Suppressor macrophage (primary cell): ENCODE measurements at places on chromosomes 12 and 14.
A peak's percentile ranks its signal among the peaks of the same experiment; 100 is the strongest.

DNA sequence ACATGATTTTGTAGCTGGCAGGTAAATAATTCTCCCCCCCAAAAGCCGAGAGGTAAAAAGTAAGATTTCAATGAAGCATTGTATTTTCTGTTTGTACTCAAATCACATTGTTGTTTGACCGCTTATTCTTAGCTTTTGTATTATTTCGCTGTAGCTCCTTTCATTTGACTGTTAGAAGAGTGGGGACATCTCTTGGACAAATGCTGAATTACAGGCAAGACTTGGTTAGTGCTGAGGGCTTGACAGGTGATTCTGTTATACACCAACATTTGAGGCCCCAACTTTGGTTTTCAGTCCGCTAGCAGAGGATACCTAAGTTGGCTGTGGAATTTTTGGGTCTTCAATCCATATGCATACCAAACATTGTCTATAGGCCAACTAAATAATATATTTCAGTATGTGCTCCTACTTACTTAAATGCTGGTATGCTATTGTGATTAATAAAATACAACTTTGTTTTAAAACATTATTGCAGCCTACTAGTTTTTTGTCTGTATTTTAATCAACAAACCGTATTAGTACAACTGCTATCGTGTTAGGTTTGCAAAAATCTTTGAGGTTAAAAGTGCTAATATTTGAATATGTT, 102.2 kb downstream of the ERC1 start:
- peak; percentile 54 for DNase-seq

GRCh38 chr12:46388427-46389021, 16.0 kb upstream of the SLC38A2 start:
- DNase-seq = no peak

GRCh38 chr12:111532751-111533150, 66.4 kb downstream of the ATXN2 start:
- DNase-seq = no peak

DNA sequence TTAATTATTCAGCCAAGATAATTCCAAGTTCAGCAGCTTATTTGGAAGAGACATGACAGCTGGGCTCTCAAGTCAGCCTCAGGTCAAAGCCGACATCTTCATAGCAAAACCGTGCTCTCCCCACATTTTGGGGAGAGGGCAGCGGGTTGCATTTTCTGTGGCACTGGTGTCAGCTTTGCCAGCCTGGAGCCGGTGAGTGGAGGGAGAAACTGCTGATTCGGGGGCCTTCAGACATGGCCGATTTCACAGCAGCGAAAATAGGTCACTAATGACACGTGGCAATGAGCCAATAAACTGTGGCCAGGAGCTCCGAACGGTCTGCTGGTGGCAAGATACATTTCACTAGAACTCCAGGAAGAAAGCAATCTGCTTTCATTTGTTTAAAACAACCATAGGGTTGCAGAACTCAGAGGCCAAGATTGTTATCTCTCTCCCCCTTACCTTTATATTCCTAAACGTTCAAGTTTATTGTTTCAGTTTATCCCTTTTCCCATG, 173.2 kb downstream of the CAND1 start:
- no peak for DNase-seq

DNA sequence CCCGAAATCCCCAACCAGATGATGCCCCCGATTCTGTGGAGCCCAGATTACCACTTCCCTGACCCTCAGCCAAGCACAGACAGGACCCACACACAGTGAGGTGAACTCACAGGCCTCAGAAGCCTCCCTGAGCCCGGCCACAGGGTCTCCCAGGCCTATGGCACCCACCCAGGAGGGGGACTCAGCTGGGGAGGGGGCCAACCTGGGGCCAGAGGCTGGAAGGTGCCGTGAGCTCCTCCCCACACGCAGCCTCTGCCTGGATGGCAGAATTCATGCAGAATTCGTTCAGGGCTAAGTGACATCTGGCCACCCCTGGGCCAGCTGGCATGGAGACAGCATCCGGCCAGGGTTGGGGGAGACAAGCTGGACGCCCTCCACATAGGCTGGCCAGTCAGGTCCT, 11.8 kb downstream of the TMEM179 start:
- no peak for DNase-seq

GRCh38 chr14:36905272-36905888, 243.7 kb downstream of the PAX9 start:
- no peak for DNase-seq

- no peak for DNase-seq
These were observed 37.3 kb downstream of the AKAP6 start for GRCh38 chr14:32366256-32366879.

DNA sequence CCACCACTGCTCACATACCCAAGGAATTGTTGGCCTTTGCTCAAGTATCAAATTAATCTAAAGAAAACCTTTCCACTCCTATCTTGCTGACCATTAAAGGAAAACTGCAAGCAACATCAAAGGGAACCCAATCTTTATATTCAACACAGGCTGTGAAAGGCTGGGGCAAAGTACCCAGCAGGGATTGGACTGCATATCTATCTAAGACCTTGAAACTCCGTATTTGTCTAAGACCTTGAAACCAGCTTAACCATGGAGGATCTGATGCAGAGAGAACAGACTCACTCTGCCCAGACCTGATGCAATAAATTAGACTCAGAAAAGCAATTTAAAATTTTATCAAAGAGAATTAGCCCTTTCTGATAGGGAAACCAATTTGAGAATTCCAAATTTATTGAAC, 102.2 kb downstream of the DIO2 start:
- DNase-seq = no peak

DNA sequence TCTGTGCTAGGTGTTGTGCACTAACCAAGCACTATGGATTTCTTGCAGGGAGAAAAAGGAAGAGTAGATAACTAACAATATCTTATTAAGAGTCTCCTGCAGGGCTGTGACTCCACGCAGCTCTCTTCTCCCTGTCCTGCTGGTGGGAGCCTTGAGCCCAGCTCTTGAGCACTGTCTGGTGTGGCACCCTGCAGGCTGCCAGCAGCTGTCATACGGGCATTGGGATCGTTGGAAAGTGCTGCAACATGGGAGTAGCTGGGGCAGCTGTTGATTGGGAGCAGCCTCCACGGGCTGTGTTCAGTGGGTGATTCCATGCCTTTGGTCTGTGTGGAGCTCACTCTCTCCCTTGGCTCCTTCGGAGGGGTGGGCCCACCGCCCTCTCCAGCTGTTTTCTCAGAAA, 125.3 kb downstream of the FBXL14 start:
- no peak for DNase-seq

DNA sequence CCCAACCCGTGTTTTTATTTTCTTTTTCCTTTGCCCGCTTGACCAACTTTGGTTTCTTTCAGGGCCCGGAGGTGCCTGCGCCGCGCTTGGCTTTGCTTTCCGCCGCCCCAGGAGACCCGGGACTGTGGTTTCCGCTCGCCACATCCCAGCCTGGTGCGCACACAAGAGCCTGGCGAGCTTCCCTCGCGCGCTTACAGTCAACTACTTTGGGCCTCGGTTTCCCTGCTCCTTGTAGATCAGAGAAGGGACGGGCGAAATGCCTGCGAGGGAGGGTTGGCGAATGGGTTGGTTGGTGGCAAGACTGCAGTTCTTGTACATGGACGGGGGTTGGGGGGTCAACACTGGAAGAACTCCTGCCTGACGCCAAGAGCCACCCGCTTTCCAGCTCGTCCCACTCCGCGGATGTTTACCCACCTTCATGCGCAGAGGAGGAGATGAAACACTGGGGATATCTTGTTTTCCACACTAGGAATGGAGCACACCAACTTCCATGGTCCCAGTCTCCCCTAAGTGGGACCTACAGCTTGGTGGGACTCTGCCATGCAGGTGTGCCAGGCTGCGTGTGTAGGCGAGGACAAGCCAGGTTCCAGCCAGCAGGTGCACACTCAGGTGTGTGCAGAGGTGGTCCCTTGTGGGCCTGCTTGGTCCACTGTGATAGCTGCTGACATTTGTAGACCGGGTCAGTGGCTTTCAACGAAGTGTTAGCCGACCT, 16.6 kb upstream of the TBX3 start:
- DNase-seq = no peak

DNA sequence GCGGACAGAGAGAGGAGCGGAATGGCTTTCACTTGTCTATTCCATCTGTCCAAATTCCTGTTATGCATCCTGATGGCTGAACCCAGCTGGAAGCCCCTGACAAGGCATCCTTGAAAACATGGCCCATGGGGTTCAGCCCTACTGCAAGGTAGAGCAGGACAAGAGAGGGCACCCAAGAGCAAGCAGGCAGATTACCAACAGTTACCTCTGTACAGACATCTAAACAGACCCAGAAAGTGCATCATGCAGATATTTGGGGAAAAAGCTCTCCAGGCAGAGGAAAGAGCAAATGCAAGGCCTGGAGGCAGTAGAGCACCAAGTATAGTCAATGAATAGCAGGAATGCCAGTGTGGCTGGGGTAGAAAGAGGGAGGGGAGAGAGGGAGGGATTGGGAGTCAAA, 407.5 kb downstream of the PCNX1 start:
- DNase-seq = no peak

GRCh38 chr12:23795494-23795893, 154.0 kb downstream of the SOX5 start:
- DNase-seq = no peak
